Ovary (tissue), 10 donors: ENCODE measurements at places on chromosomes 7 and 10. TPM values are rescaled to one million over a fixed set of nuclear protein-coding genes. Genes with fewer than 3 reads are reported as not detected.

PAPSS2 gene
- 26.0 TPM for total RNA-seq

OR2A12 gene
- total RNA-seq = not detected

SHH gene
- 0.48 TPM for total RNA-seq

ADAP1 gene
- 3.6 TPM for total RNA-seq

NUTM2E gene
- total RNA-seq = not detected

PGAM2 gene
- 1.9 TPM for total RNA-seq

ANKRD30A gene
- total RNA-seq = not detected

ACTL6B gene
- not detected for total RNA-seq

AKR1C4 gene
- total RNA-seq = not detected

UPK3B gene
- 607 TPM for total RNA-seq

CTAGE15 gene
- total RNA-seq = not detected

LGI1 gene
- total RNA-seq = not detected

RAPGEF5 gene
- 10.4 TPM for total RNA-seq

GNGT1 gene
- not detected for total RNA-seq
